ENCODE measurements at places on chromosomes 5 and 9.

DNA sequence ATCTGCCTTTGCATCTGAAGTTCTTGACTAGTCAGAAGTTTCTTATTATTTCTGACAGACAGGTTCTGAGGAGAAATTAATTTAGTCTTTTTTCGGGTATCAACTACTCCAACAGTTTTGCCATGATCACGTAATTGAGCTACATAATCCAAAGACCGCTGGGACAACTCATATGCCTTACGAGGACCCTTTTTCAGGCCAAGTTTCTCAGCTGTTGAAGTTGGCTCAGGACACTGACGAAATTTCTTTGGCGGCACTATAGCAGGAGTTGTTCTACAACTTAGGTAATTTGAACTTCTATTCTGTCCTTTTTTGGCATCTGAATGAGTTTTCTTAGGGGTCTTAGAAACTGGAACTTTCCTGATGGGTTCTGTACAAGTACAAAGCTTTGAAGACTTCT lies 27.2 kb downstream of the SETX start:
- DNase-seq = no peak

GRCh38 chr5:113000466-113000865 lies 23.9 kb downstream of the DCP2 start:
- no peak for DNase-seq

DNA sequence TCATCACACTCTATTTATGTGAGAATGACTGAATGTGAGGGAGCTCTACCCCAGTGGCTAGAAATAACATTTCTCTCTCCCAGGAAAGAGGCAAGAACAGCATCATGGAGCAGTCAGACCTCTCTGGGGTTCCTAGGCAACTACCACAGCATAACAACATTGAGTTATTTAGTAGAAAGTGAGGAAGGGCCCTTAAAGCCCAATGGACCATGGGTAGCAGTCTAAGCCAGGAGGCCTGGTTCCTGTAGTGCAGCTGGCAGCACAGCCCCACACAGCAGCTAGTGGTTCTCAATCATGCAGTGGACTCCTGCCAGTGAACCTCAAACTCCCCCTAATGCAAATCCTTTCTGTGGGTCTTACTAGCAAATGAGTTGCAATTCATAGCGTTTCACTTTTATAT lies 55.3 kb downstream of the SPEF2 start:
- DNase-seq = no peak

GRCh38 chr5:146623666-146624065 lies 107.7 kb upstream of the GPR151 start:
- no peak for DNase-seq

- DNase-seq = no peak
Observed at GRCh38 chr9:72540348-72540873, 19.0 kb downstream of the TMC1 start.

DNA sequence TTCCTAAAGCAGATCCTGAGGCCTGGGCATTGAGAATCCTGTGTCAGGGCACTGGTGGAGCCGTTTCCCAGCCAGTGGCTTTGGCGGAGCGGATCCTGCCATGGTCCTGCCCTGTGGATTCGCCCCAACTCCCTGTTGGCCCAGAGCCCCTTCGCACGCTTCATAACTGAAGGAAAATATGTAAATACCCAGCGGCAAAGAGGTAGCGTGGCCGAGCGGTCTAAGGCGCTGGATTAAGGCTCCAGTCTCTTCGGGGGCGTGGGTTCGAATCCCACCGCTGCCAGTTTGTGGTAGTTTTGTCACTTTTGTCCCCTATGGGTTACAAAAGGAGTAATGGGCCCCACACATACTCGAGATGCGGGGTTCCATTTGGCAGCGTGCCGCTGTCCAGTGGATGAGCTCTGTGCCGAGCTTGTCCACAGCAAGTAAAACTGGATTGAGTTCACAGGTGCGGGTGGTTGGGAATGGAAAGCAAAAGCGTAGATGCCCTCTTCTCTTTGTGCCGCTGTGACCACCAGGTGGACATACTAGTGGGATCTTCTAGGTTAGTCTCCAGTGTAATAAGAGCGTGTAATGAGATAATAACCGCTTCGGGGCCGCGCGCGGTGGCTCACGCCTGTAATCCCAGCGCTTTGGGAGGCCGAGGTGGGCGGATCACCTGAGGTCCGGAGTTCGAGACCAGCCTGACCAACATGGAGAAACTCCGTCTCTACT lies 17.3 kb downstream of the TRIM7 start:
- no peak for DNase-seq

DNA sequence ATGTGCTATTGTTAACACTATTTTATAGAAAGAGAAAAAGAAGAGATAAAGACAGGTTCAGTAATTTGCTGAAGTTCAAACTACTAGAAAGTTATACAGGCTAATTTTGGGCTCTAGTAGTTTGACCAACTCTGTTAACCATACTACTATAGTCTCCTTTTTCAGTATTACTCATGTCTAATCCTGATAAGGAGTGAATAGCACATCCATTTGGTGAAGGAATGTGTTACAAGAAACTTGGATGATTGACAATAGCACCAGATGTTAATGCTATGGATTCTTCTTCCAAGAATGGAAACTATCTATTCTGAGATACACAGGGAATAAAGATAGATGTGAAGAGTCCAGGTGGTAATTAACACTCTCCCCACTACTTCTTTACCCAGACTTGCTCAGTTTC lies 677.3 kb downstream of the PRELID2 start:
- no peak for DNase-seq

DNA sequence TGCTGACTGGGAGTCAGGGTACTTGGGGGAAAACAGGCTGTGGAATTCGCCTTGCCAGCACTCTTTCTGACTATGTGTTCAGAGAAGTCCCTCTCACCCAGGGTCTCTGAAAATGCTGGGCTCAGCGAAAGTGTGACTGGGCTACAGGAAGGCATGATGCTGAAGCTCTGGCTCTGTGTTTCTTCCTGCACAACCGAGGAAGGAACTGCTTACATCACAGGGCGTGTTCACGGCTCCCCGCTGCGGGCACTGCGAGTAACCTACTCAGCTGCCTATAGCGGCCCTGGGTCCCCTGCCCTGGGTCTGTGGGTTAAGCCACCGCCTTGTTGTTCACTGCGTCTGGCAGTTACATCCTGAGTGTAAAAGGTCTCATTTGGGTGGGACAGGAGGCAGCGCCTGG lies 222.4 kb upstream of the IRX4 start:
- DNase-seq = no peak

DNA sequence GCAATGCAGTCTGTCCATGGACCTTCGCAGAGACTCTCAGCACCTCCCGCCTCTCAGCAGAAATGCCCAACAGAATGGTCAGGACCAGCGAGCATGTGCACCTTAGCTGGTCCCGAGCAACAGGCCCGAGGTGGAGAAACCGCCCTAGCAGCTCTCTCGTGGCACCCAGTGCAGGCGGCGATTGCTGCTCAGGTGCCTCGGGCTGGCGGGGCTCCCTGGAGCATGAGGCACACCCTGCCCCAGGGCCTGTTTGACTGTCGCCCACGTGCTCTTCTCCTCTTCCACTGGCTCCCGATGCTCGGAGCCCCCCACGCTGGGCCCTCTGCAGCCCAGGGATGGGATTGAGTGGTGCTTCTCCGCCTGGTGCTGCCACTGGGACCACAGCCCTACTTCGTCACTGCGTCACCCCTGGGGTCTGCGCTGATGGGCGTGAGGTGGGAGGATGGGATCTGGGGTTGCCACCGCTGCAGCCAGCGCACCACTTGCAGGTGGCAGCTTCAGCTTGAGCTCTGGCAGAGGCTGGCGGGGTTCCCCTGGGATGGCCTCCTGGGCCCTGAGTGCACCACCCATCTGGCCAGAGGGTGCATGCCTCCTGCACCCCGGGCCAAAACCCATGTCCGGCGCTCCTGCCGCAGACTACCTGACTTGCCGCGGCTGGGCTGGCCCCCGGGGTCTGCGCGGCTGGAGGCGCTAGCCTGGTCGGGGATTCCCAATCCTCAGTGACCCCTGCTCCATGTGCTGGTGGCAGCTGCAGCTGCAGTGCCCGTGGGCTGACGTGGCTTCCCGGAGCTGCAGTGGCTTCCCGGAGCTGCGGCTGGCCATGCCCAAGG lies 244.2 kb downstream of the FOXD4L6 start:
- no peak for DNase-seq

GRCh38 chr9:128595471-128595870 lies 43.1 kb downstream of the SPTAN1 start:
- DNase-seq = no peak

GRCh38 chr9:86637515-86637914 lies 283.3 kb upstream of the TUT7 start:
- DNase-seq = no peak

- no peak for DNase-seq
Observed at GRCh38 chr9:35533398-35533797, 43.5 kb downstream of the RUSC2 start.

- DNase-seq = no peak
Observed at GRCh38 chr9:129208207-129209032, 30.4 kb upstream of the IER5L start.

- no peak for DNase-seq
Observed at GRCh38 chr5:124871303-124871702, 124.9 kb upstream of the ZNF608 start.

- DNase-seq = no peak
Observed at GRCh38 chr5:10680876-10681481, 80.1 kb downstream of the DAP start.

GRCh38 chr9:24035816-24036215 lies 209.8 kb upstream of the ELAVL2 start:
- DNase-seq = no peak

- no peak for DNase-seq
Observed at GRCh38 chr5:1554410-1554967, 30.7 kb upstream of the LPCAT1 start.

GRCh38 chr5:173751266-173751600 lies 134.8 kb upstream of the BOD1 start:
- no peak for DNase-seq

DNA sequence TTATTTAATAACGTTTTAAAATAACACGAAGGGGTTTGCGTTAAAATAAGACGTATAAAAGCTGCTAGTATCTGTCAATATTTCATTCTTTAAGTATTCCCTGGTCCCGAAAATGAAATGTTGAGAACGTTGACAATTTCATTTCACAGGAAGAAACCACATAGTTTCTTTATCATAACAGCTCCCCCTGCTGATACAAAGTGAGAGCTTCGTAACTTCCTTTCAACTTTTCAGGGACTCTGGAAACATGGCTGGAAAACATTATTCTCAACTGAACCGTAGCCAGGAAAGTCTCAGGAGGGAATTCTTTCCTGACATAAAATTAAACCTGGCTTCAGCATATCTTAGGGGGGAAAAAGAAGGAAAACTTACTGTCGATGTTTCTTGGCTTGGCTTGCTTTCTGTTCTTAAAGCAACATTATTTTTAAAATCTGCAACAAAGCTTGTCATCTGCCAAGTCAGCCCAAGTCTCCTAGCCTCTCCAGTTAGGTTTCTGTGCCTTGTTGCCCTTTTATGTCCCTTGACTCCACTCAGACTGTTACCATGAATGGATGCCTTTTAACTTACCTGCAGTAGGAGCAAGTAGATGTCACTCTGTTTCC lies 122.9 kb upstream of the DAB2 start:
- DNase-seq = no peak

GRCh38 chr5:59333416-59333815 lies 560.1 kb downstream of the PDE4D start:
- DNase-seq = no peak

- no peak for DNase-seq
Observed at GRCh38 chr5:67414712-67415111, 218.1 kb upstream of the CD180 start.

- peak; percentile 75 for DNase-seq
Observed at GRCh38 chr5:78361631-78361993, 1.2 kb downstream of the SCAMP1 start.

DNA sequence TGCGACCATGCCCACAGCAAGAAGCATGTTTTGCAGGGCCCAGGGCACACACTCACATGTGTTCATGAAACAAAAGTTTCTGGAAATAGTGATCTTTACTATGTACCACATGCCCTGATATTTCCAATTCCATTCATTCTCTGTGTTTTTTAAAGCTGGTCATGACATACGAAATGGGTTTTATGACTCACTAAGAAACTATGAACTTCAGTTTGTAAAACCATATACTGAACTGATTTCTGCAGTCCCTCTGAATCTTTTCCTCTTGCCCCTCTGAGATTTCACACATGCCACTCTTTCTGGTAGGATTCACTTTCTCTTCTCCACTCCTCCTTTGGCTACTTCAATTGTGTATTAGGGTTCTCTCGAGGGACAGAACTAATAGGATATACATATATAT lies 416.1 kb upstream of the TRPC7 start:
- no peak for DNase-seq

DNA sequence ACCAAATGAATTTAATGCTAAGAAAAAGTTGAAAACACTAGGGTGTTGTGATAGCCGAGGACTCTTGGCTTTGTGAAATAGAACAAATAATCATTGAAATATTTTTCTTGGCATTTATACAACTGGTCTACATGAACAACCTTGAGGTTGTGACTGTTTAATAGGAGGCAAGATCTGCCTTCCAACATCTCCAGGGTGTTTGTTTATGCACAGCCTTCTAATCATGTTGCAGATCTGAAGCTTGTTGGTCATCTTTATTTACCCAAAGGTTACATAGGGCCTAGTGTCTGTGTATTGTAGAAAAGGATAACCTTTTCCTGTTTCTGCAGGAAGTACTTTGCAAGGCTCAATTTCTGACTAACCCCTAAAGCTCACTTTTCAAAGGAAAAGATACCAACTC lies 65.2 kb upstream of the RANBP3L start:
- DNase-seq = no peak

GRCh38 chr9:69834056-69834455 lies 13.4 kb downstream of the CFAP95 start:
- DNase-seq = no peak

DNA sequence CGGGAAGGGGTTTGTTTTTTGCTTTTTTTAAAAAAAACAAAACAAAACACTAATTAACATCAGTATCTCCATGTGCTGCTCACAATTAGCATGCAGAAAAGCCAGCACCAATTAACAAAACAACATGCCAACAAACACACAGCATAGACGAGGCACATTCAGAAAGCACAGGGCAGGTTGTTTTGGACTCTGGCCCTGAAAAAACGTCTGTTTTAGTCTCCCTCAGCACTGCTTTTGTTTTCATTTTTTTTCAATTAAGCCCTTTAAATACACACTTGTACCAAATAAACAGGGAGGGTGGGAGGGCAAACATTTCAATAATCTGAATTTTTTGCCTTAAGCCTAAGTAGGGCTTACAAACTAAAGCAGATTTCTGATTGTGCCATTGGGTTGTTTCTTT lies 309.6 kb downstream of the DTWD2 start:
- no peak for DNase-seq

- no peak for DNase-seq
Observed at GRCh38 chr9:70883056-70883455, 238.4 kb downstream of the TRPM3 start.

- no peak for DNase-seq
Observed at GRCh38 chr9:124839612-124840299, 13.5 kb upstream of the WDR38 start.
